Stimulated activated CD8-positive, alpha-beta memory T cell treated with anti-CD3 and anti-CD28 coated beads, Interleukin-2, amount 100 ng/mL, for 1 hour (primary cell): ENCODE measurements at places on chromosomes 5 and 9.

DNA sequence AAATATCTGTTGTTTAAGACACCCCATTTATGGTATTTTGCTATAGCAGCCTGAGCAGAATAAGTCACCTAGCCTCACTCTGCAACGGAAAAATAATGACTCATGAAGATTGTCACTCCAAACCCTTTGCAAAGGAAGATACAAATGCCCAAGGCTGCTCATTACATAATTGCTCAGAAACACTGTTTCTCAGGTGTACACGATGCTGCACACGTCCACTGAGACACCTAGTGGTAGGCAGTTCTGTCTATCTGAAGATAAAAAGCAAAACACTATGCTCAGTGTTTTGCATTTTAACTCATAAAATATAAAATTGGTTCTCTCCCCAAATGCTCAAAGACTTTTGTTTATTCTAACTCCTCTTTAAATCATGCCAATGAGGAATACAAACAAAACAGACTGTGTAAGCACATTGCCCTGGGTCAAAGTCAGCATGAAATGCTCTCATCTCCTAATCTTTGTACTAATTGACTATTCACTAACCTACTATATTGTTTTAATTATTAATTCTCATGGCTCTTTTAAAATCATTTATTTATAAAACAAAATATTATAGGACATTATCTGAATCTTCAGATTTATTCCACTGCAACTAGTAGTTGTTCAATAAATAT is 7.7 kb upstream of the TSLP start:
- no peak for DNase-seq

DNA sequence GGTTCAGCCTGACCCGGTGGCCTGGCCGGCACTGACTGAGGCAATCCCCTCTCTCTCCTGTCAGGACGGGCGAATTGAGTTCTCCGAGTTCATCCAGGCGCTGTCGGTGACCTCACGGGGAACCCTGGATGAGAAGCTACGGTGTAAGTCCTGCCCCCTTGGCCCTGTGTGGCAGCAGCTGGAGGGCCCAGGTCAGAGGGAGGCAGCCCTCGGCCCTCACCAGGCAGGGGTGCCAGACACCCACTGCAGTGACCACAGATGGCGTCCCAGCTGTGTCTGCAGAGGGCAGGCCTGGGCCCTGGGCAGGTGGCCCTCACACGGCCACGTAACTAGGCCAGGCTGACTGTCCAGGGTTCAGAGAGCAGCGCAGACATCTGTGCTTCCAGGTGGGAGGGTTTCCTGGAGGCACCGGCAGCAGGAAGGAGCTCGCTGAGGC is 45.9 kb upstream of the HMCN2 start:
- DNase-seq = no peak

DNA sequence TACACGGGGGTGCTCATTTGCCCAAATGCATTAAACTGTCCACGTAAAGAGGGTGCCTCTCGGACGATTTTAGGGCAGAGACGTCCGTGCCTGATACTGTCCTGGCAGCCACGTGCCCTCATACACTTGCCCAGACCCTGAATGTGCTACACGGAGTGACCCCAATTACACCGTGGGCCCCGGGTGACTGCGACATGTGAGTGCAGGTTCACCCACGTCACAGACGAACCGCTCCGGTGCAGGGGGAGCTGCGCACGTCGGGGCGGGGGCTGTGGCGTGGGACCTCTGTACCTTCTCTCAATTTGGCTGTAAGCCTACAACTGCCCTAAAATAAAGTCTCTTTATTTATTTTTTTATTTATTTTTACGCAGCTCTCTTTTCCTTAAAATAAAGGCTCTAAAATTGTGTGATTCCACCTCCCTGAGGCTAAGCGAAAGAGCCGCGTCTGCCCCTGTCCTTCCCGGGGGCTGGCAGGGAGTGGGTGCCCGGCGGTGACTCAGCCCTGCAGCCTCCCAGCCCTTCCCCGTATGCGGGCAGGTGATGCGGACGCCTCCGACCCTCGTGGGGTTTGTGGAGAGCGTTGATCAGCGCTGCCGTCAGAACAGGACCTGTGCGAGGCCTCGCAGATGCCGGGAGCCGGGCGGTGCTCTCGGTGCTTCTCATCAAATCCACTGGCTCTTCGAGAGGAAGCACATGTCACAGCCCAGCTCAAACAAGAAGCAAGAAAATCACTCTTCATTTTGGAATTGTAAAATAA is 9.2 kb upstream of the EGFL7 start:
- DNase-seq = no peak

DNA sequence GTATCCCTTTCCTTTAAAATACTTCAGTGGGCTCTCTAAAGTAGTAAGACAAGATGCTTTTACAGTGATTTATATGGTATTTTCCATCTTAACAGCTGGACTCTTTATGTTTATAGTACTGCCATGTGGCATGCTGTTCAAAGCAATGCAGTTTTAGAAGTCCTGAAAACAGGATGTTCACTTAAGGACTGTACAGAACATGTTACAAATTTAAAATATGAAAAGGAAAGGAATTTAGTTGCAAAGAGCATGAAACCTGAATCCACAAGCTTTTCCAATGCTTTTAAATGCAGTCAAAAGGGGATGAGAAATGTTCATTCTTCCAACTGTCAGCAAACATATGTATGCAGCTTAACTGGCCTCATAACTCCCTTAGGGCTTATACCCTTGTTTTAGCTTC is 580.2 kb downstream of the EFNA5 start:
- DNase-seq = no peak

DNA sequence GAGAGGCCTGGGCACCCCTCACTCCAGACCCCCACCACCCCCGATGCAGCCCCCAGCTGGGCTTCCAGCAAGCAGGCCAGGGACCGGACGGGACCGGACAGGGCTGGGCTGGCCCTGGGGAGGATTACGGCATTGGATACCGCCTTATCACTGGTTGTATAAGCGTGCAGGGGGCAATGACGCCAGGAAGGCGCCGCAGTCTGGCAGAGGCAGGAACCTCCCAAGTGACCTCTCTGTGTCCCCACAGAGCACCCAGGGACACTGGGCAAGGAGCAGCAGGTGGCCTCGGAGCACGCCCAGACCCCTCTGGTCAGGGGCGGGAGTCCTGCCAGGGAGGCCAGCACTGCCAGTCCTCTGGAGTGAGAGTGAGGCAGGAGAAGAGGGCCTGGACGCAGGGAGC is 723 bp upstream of the LCN15 start:
- DNase-seq = no peak

DNA sequence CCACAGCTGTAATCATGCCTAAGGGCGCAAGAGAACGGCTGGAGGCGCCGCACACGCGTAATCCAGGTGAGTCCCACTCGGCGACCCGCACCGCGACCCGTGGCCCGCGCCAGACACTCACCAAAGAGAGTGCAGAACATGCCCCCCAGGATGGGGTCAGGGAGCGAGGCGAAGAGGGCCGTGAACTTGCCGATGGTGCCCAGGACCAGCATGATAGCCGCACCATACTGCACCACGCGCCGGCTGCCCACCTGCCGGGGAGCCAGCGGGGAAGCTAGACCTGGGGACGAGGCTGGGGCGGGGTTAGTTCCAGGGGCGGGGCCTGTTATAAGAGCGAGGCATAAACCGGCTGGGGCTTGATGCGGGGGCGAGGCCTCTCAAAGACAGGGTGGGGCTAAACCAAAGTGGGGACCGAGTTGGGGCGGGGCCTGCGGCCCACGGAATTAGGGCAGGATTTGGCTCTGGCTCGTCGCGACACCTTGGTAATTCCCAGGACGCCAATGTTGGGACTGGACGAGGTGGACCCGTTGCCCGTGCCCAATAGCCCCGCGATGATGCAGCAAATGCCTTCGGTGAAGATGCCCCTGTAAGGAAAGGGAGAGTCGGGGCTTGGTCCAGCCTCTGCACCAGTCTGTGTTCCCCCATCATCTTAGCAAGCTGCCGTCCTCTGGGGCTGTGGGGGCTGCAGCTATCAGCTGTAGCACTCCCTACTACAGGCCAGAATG is 4.8 kb downstream of the SLC23A1 start:
- no peak for DNase-seq
